Activated CD4-positive, alpha-beta T cell treated with anti-CD3 and anti-CD28 coated beads, Interleukin-2, Interleukin-6, amounts not matched to agents 100 ng/mL and 50 ng/mL, durations not matched to agents 16 hours and 8 hours (primary cell): ENCODE measurements at places on chromosomes 12 and 14.
A peak's percentile ranks its signal among the peaks of the same experiment; 100 is the strongest.

DNA sequence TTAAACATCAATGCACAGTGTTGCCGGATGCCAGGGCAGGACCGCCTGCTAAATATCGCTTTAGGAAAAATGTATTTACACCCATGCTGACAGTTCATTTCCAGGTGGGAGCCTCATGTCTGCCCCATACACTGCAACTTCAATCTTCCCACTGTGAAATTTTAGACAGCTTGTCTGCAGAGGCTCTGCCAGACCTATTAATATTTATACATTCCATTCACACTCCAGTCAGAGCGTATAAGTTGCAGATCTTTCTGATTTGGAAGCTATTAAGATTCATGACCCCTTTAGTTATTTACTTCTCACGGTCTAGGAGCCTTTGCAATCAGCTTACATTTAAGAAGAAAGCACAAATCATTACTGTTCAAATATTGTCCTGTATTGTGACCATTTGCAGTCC lies 357.4 kb downstream of the ATP23 start:
- no peak for DNase-seq

GRCh38 chr12:119334430-119335170 lies at the start of gene CCDC60:
Gene CCDC60 (plus strand): TSS chr12:119334729. CDS start chr12:119335177, 448 bp downstream.
- no peak for DNase-seq

DNA sequence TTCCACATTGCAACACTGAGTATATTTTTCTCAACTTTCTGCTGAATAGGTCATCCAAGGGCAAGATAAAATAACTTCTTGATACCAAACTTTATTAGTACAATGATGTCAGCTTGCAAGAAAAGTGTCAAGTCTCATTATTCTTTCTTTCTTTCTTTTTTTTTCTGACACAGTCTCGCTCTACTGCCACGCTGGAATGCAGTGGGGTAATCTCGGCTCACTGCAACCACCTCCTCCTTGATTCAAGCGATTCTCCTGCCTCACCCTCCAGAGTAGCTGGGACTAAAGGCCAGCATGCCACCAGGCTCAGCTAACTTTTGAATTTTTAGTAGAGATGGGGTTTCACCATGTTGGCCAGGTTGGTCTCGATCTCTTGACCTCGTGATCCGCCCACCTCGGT lies 523.4 kb downstream of the FSCB start:
- no peak for DNase-seq

DNA sequence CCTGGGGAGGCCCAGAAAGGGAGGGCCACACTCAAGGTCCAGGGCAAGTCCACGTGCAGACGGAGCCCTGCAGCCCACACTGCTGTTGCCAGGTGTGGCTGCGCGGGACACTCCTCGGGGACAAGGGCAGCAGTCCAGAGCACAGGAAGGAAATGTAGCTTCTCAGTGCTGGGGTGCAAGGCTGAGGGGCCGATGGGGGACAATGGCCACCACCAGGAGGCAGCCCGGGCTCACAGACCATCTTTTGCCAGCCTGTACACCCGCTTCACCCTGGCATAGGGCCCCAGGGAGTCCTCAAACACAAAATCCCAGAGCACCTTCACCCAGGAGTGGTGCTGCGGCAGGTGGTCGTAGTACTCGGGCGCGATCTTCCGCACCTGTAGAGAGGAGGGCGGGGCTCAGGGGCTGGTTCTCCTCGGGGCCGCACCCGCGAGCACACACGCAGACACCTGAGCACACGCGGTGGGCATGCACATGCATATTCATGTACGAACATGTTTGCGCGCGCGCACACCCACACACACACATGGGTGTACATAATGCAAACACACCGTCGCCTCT lies 12.8 kb downstream of the DEGS2 start:
- no peak for DNase-seq

DNA sequence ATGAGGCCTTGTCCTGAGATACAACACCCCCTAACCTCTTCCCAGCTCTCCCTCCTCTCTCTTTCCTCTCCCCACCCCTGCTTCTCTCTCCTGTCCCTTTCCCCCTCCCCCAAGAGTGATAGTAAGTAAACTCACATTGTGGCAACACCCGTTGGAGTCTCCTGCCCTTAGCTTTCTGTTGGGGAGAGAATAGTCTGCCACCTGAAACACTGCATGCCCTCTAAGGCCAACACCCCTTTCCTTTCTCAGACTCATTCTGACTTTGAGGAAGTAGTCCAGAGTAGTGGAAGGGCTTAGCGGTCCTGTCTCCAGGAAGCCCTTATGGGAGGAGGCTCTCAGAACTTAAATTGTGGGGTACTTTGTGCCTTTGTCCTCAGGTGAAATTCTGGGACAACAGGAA lies 95.2 kb downstream of the PRKCH start:
- DNase-seq, result peak; percentile 40

- DNase-seq, result no peak
These were observed 291.3 kb downstream of the RPAP3 start for GRCh38 chr12:47414511-47414910.

GRCh38 chr12:7346551-7347225 lies 42.8 kb downstream of the ACSM4 start:
- DNase-seq, result no peak

- DNase-seq, result peak; percentile 85
These were observed 21.4 kb upstream of the VSX2 start for GRCh38 chr14:74217672-74218448.

GRCh38 chr12:128823216-128823915 lies 392 bp downstream of the SLC15A4 start:
- peak; percentile 33 for DNase-seq

DNA sequence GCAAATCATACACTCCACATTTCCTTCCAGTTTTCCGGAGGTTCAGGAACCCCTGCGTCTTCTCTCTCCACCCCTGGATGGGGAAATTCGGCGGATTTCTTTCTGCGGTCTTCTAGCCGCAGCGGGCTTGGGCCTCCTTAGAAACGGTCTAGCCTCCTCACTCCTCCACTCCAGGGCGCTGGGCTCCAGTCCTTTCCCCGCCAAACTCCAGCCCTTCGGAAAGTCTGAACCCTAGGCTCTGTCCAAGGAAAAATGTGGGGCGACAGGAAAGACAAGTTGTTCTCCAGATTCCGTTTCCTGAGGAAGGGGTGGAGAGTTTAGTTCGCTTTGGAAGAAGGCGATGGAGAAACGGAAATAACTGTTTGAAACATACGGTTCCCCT lies 1.4 kb upstream of the HOXC10 start:
- no peak for DNase-seq

GRCh38 chr12:23096321-23096720 lies 471.4 kb downstream of the ETNK1 start:
- DNase-seq, result no peak
